T-helper 2 cell treated with Interferon-gamma antibody and Interleukin-4, amounts not matched to agents 5 μg/mL and 100 μg/mL, for 36 hours (primary cell): ENCODE measurements at places on chromosomes 2 and 18.

DNA sequence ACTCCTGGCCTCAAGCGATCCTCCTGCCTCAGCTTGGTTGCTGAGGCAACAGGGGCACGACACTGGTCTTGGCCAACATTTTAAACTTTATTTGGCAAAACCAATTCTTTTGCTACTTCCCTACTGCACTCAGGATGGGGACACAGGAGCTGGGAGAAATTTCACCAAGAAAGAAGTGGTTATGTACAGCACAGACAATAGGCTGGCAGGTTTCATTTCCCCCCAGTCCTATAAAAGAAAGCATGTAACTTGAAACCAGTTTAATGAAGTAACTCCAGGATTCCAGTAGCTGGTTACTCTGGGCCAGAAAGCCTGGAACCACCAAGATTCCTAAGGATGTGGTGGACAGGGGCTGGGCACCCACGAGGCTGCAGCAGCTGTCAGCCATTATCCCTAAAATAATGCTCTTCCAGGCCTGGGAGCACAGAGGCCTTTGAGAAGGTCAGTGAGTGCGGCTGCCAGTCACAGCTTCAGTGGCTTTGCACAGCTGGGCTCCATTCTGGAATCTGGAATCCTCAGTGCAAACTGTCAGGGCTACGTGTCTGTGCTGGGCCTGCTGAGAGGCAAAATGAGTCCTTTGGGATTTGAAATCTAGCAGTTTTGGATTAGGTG lies 142.3 kb upstream of the ITGA6 start:
- peaks cover 2% of the 10 kb centered on the region for H3K4me1 ChIP-seq
- H3K27ac ChIP-seq, result no peak overlapping the region

GRCh38 chr18:58385472-58385871 lies 243.4 kb downstream of the ALPK2 start:
- no peak for DNase-seq
- no peaks in the 10 kb centered on the region for H3K4me1 ChIP-seq
- no peaks in the 10 kb centered on the region for H3K27me3 ChIP-seq
- no peak overlapping the region for H3K4me3 ChIP-seq

- H3K27me3 ChIP-seq, result peaks cover 3% of the 10 kb centered on the region
- no peaks in the 10 kb centered on the region for H3K36me3 ChIP-seq
- no peak for DNase-seq
These were observed 224.7 kb downstream of the ACKR3 start for GRCh38 chr2:236794176-236794957.

GRCh38 chr2:240250985-240251847 lies 110.8 kb upstream of the OTOS start:
- no peaks in the 10 kb centered on the region for H3K4me1 ChIP-seq
- no peak for DNase-seq
- H3K27ac ChIP-seq, result no peak overlapping the region
- H3K4me3 ChIP-seq, result no peak overlapping the region

GRCh38 chr2:197136452-197136851 lies 174.1 kb downstream of the ANKRD44 start:
- no peak overlapping the region for H3K27ac ChIP-seq
- peaks cover 61% of the 10 kb centered on the region for H3K36me3 ChIP-seq
- H3K27me3 ChIP-seq, result no peaks in the 10 kb centered on the region

- H3K36me3 ChIP-seq, result no peaks in the 10 kb centered on the region
- no peak overlapping the region for H3K27ac ChIP-seq
- no peaks in the 10 kb centered on the region for H3K27me3 ChIP-seq
- H3K4me3 ChIP-seq, result no peak overlapping the region
- no peak for DNase-seq
These were observed 160.7 kb upstream of the EPAS1 start for GRCh38 chr2:46136481-46136880.

DNA sequence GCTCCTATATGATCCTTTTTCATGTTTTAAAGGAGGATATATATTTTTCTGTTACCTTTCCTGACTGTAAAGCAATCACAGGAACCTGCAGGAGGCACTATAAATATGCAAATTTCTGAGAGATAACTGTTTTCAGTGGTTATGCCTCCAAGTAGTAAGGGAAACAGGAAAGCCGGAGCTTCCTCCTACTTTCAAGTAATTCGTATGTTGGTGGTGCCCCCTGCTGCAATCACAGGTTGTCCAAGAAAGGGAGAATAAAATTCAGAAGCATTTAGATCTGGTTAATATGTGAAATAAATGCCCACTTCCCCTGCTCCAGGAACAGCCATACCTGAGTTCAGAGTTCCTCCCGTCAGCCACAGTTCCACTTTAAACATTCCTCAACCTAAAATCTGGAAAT lies 12.0 kb upstream of the BCL11A start:
- no peak overlapping the region for H3K27ac ChIP-seq
- DNase-seq, result no peak
- peaks cover 48% of the 10 kb centered on the region for H3K27me3 ChIP-seq
- H3K36me3 ChIP-seq, result no peaks in the 10 kb centered on the region

DNA sequence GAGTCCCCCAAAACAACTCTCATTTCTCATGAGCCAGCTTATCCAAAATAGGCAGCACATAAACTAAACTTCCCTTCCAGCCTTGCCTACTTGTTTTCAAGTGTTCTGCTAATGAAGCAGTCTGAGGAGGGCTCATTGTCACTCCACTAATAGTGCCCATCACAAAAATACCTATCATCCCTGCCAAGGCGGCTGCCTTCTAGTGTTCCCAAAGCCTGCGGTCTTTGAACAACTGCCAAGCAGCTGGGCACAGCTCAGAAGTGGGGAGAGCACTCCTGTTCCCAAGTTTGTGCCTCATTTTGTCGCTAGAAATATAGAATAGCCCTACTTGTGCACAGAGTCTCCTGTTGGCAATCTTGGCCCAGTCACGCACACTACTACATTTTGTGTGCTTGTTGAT lies 50.3 kb downstream of the DTNA start:
- no peak for DNase-seq
- H3K4me1 ChIP-seq, result no peaks in the 10 kb centered on the region
- no peak overlapping the region for H3K4me3 ChIP-seq
- no peaks in the 10 kb centered on the region for H3K36me3 ChIP-seq

DNA sequence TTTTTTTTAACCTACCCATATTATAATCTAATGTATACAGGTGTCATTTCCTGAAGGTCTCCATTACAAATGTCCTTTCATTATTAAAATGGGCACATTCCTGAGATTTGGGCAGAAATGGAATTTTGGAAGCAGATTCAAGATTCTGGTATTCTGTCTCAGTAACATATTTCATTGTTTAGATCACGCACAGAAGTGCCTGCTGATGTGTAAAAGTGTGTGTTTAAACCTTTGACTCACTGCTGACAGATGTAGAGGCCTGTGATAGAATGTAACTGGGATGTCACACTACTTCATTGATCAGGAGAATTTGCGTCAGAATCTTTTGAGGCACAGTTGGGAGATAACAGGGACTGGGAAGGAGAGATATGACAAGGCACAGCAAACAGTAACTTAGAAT lies 276.8 kb upstream of the EPAS1 start:
- H3K27ac ChIP-seq, result peak overlapping the region; percentile 81
- no peak overlapping the region for H3K4me3 ChIP-seq
- peaks cover 32% of the 10 kb centered on the region for H3K4me1 ChIP-seq
- DNase-seq, result peak; percentile 1
- H3K36me3 ChIP-seq, result peaks cover 18% of the 10 kb centered on the region

DNA sequence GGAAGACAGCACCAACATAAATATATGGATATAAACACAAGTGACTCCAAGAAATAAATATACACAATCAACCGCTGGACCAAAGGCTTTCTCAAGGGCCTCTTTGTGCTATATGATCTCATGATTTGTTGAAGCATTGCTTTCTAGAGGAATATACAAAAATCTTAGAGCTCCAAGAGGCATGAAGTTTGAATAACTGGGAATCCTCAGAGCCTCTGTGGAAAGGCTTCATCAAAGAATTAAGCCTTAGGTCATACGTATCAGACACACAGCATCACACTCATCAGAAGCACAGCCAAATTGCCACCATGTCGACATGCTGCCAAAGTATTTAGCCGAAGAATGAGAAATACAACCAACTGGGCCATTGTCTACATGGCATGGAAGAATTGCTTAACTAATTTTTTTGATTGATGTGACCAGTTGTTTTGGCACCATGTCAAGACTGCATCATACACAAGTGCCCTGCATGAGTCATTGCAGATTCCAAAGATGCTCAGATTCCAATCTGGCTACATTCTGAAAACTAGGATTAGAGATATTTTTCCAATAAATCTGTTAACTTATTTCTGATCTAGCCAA lies 860.6 kb upstream of the ZEB2 start:
- no peak overlapping the region for H3K27ac ChIP-seq
- peaks cover 6% of the 10 kb centered on the region for H3K27me3 ChIP-seq
- no peak overlapping the region for H3K4me3 ChIP-seq
- no peaks in the 10 kb centered on the region for H3K36me3 ChIP-seq
- no peak for DNase-seq
- peaks cover 4% of the 10 kb centered on the region for H3K4me1 ChIP-seq

DNA sequence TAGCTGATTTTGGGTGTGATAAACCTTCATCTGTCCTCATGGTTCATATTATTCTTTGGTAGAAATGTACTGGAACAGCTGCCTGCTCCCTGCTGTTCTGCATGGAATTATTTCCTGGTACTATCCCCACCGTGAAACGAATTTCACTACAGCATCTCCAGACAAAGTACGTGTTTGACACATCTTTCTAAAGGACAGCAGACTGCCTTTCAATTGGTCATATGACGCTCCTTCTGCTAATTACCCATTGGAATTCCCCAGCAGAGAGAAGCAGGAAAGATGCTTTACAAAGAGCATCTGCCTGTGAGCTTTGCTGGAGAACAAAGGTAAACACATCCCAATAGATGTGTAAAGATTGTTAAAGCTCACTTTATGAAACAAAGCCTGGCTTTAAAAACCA lies 4.4 kb upstream of the RFX8 start:
- H3K4me1 ChIP-seq, result peaks cover 30% of the 10 kb centered on the region
- no peaks in the 10 kb centered on the region for H3K27me3 ChIP-seq
- no peak overlapping the region for H3K27ac ChIP-seq
- H3K4me3 ChIP-seq, result no peak overlapping the region
- no peak for DNase-seq
- H3K36me3 ChIP-seq, result no peaks in the 10 kb centered on the region

- H3K4me3 ChIP-seq, result peak within 1 kb of the TSS; percentile 34
- H3K27ac ChIP-seq, result no peak within 1 kb of the TSS
- H3K36me3 ChIP-seq, result no peaks in the 10 kb centered on the region
- H3K27me3 ChIP-seq, result peaks cover 82% of the 10 kb centered on the region
- peaks cover 6% of the 10 kb centered on the region for H3K4me1 ChIP-seq
These were observed at the start of gene WNT6 for GRCh38 chr2:218859556-218859987. TSS of gene WNT6 (plus strand) at chr2:218859805. CDS start at chr2:218860038, 233 bp downstream.

DNA sequence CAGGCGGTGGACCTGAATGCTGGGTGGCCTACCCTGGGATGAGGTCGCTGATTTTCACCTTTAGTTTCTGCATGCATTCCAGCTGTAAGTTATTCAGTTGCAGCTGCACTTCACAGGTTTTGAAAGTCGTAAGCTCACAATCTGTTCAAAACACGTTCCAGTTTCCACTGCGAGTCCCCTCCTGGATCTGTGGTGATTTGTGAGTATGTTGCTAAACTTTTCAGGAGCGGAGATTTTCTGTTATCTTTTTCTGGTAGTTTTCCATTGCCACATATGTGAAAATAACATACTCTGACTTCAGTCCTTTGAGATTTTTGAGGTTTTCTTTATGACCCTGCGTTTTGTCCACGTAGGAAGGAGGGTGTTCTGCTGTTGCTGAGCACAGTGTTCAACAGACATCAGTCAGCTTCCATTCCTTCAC lies 102.1 kb downstream of the SNTG2 start:
- H3K4me3 ChIP-seq, result no peak overlapping the region
- H3K27ac ChIP-seq, result no peak overlapping the region
- no peaks in the 10 kb centered on the region for H3K27me3 ChIP-seq
- H3K4me1 ChIP-seq, result no peaks in the 10 kb centered on the region

GRCh38 chr18:9838144-9838877 lies 47.5 kb upstream of the TXNDC2 start:
- no peak overlapping the region for H3K4me3 ChIP-seq
- H3K36me3 ChIP-seq, result no peaks in the 10 kb centered on the region
- H3K4me1 ChIP-seq, result no peaks in the 10 kb centered on the region
- DNase-seq, result no peak
- no peak overlapping the region for H3K27ac ChIP-seq
- H3K27me3 ChIP-seq, result peaks cover 18% of the 10 kb centered on the region

- no peak for DNase-seq
- peak overlapping the region; percentile 49 for H3K4me3 ChIP-seq
- peaks cover 36% of the 10 kb centered on the region for H3K4me1 ChIP-seq
These were observed 194.4 kb upstream of the ID2 start for GRCh38 chr2:8487461-8487932.
